ENCODE measurements at places on chromosomes 16 and 17.

DNA sequence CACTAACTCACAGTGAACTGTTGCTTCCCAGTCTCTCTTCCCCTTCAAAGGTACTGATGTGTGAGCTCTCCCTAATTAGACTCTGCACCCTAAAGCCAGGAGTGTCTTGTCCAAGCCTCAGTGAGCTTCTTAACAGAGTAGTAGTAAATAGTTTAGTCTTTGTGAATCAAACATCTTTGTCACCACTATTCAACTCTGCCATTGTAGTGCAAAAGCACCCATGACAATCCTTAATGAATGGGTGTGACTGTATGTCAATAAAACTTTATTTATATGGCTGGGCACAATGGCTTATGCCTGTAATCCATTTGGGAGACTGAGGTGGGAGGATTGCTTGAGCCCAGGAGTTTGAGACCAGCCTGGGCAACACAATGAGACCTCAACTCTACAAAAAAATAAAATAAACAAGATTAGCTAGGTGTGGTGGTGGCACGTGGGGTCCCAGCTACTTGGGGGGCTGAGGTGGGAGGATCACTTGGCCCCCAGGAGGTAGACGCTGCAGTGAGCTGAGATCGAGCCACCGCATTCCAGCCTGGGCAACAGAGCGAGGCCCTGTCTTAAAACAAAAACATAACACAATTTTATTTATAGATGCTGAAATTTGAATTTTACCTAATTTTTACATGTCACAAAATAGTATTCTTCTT, 45.5 kb upstream of the TNRC6A start:
- no peak for DNase-seq

- DNase-seq: no peak
Measured at GRCh38 chr17:46771561-46772474, 46.7 kb downstream of the WNT3 start.

GRCh38 chr17:7004398-7005253, 7.8 kb upstream of the RNASEK start:
- DNase-seq: peak; percentile 72

DNA sequence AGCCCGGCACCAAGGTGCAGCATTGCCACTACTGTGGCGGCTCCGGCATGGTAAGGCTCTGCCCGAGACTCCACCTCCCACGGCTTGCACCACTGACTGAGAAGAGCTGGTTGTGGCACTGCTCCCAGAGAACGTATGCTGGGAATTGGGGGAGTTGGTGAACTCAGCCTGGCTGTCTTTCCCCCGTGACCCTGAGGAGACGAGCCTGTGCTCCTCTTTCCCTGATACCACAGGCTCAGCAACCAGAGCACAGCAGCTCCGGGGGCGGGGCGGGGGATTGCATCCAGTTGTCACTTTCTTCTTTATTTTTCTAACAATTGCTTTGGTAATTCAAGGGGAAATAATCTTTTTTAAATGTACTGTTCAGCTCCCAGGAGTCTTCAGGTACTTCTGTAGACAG, 16.7 kb downstream of the DNAJA3 start:
- DNase-seq: no peak
